NCI-H524 (cell line): ENCODE measurements at places on chromosomes 4 and X.

DNA sequence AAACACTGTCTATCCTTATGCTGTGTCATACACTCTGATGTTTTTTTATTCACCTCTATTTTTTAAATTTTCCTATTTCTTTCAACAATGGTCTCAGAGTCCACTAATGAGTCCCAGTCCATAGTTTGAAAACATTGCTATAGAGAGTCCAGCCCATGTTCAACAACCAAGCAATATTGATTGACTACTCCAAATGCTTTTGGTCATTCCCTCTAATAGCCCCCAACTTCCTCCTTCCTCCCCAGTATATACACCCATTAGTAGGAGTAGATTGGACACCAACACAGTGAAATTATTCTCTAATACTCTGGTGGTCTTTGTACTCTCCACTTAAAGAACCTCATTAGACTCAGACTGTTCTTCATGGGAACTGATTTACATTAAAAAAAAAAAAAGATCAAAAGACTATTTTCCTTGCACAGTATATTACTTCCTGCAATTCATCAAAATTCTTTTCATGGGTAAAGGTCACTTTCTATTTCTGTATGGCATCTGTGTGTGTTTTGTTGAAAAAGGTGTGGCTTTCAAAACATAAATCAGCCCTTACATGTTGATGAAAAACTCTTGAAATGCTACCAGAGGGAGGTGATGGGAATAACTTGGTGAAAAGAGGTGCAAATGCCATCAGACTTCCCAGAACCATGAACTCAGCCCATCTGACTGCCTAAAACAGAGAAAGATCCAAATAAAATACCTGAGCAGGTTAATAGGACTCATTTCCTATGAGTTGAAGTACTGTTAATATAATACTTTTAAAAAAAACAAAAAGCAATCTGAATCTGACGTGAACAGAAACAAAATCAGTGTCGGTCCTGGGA lies 250.3 kb upstream of the KLF3 start:
- DNase-seq: no peak

GRCh38 chr4:150126864-150127203 lies 48.6 kb downstream of the DCLK2 start:
- no peak for DNase-seq

- no peak for DNase-seq
Observed at GRCh38 chr4:188911199-188911598, 772.0 kb downstream of the TRIML1 start.

DNA sequence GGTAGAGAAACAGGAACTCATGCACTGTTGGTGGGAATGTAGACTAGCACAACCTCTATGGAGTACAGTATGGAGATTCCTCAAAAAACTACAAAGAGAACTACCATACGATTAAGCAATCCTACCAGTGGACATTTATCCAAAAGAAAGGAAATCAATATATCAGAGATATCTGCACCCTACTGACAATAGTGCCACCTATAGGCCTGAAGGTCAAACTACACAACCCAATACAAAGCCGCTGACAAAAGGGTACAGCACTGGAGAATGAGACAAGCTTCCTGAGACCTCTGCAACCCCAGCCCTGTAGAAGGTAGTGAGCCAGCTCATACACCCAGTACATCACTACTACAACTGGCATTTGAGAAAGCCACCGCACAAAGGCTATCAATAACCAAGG lies 67.1 kb downstream of the CBR4 start:
- no peak for DNase-seq

DNA sequence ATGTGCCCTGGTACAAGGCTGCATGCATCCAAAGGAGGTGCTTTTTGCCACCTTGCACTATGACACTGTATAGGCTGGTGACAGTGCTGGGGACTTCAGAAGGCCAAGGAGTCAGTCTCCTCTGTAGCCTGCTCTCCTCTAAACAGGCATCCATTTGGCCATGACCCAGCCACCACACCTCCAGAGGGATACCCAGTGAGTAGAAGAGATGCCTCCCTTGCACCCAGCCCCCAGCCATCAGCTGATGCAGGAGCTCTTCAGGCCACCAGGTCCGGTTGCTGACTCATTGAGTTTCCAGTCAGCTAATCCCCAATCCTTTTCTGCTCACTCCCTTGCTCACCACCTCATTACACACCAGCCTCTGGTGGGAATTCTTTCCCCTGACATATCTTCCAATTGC lies 99.8 kb downstream of the PJA1 start:
- peak; percentile 71 for DNase-seq

- peak; percentile 3 for DNase-seq
Observed at GRCh38 chr4:82555276-82555675, 6.5 kb downstream of the TMEM150C start.

DNA sequence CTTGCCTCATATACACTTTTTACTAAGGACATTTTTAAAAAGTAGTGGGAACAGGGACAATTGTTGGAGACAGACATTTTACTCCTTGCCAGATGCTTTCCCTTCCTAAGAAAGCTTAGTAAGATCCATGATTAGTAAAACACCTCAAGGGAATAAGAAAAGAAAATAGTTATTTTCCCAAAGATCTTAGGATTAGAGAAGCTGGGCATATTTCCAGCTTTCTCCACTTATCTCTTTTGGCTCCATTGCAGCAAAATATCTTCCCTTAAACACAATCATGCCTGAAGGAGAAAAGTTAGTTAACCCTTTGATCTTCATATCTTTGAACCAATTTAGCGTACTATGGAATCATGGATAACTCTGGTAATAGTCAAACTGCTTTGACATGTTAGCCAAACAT lies 257.9 kb downstream of the PCDH18 start:
- DNase-seq: no peak

DNA sequence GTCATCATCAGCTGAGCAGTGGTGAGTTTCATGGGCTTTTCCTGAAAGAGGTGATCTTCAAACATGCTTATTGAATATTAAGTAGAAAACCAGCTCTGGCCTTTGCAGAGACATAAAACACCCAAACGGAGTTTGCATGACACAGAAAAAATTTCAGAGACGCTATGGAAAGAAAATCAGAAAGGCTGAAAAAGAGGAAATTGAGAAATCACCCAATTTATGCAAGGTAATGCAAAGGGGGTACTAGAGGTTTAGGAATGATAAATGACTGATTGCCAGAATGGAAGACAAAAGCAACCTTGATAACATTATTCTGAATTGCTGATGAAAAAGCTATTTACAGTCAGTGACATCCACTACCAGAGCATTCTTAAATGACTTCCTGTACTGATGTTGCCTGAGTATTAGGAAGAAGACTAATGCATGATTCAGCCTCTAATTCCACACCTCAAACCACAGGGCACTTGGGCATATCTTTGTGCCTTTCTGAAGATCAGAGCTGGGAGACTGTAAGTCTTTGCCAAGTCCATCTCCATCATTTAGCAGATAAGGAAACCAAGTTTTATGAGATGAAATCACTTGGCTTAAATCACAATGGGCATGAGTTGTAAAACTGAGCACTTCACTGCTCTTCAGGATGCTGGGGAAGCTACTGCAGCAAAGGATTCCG lies 565.7 kb downstream of the PPARGC1A start:
- no peak for DNase-seq

DNA sequence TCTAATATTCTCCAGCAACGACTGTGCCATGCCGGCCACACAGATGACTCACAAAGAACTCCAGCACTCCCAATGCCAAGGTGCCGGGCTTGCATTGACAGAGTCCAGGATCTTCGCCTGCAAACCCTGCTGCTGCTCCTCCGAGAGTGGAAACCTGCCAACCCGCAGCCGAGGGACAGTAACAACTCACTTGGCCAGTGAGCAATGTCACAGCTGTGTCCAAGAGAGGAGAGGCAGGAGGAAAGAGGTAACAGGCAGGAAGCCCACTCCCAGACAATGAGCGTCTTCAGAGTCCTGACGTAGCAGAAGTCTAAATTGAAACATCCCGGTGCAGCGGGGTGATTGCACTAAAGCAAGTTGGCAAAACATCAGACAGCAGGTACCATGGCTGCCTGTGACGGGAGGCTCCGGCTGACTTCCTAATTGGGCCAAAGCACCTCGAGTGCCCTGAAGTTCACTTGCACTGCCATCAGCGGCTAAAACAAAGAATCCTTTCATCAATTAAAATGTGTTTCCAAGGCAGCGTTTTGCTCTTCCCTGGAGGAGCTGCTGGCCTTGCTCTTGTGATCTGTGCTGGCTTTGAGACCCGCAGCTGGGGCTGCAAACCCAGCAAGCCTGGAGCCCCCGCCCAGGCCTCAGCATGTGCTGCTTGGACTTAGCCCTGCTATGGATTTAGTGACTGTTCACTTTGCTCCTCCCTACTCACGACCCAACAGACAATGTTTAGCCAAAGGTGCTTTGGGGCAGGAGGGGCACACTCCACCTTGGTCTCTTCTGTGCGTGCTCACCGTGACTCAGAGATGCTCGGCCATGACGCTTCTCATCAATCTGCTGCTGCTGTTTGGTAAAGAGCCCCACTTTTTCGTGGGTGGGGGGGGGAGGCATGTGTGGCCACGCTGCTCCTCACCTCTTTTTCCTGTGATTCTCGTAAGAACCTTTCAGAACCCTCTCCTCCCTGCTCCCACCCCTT lies 36.5 kb downstream of the DCTD start:
- DNase-seq: no peak

DNA sequence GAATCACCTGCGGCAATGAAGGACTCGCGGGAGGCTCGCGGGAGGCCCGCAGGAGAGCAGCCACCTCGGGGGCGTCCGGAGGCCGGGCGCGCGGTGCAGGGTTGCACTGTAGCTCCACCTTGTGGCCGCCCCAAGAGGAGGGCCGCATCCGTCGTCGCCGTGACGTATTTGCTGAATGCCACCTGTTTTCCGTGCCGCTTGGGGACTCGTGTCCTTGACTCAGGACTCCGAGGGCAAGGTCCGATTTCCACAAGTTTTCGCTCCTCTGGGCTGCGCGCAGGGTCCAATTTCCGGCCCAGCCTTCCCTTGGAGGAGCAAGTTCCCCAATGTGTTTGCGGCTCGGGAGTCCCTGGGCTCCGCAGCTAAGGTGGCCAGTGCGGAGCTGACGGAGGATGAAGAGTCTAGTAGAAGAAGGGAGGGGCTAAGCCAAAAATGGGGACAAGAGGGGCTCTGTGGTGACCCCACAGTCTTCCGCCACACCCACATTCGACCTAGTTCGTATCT lies 10.7 kb upstream of the DLG3 start:
- DNase-seq: peak; percentile 75

GRCh38 chr4:13888112-13888511 lies 260.6 kb upstream of the BOD1L1 start:
- no peak for DNase-seq

- DNase-seq: no peak
Observed at GRCh38 chrX:12174358-12174757, 36.1 kb downstream of the FRMPD4 start.

- DNase-seq: no peak
Observed at GRCh38 chrX:133859860-133860259, 125.5 kb downstream of the GPC3 start.

DNA sequence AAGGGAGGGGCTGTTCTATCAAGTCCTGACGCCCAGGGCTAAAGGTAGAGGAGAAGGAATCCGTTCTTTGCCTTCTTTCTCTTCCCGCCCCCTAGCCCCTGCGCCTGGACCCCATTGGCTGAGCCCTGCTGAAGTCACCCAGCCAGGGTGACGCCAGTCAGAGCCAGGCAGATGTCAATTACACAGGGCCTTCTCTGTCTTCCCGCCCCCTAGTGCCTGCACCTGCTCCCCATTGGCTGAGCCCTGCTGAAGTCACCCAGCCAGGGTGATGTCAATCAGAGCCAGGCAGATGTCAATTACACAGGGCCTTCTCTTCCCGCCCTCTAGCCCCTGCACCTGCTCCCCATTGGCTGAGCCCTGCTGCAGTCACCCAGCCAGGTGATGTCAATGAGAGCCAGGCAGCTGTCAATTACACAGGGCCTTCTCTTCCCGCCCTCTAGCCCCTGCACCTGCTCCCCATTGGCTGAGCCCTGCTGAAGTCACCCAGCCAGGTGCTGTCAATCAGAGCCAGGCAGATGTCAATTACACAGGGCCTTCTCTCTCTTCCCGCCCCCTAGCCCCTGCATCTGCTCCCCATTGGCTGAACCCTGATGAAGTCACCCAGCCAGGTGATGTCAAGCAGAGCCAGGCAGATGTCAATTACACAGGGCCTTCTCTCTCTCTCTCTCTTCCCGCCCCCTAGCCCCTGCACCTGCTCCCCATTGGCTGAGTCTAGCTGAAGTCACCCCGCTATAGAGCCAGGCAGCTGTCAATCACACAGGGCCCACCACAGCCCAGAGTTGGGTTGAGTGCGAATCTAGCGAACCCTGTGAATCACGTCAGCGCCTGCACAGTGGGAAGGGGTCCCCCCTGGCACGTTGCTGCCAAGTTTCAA lies 46.4 kb downstream of the ASMT start:
- peak; percentile 32 for DNase-seq

GRCh38 chr4:77358315-77358928 lies 201.4 kb downstream of the CCNG2 start:
- no peak for DNase-seq

- DNase-seq: no peak
Observed at GRCh38 chr4:71334465-71334882, 4.3 kb upstream of the SLC4A4 start.

GRCh38 chrX:103376118-103376978 lies at the start of gene BEX3:
BEX3 (plus strand) TSS chrX:103376538; CDS start chrX:103377522, 984 bp downstream.
- peak; percentile 83 for DNase-seq

- no peak for DNase-seq
Observed at GRCh38 chr4:113785781-113786180, 24.2 kb upstream of the CAMK2D start.

DNA sequence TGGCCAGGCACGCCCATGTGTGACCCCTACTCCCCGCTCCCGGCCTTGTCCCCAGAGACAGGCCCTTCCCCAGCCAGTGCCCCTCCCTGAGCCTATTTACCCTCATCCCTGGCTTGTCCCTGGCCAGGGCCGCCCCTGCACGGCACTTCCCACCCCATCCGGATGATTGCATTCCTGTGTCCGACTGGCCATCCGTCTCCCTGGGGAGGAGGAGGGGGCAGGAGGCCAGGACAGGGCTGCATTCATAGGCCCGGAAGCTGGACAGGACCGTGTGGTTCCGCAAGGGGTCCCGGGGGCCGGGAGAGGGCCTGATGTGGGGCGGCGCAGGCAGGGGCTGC lies 22.8 kb downstream of the CTBP1 start:
- no peak for DNase-seq

DNA sequence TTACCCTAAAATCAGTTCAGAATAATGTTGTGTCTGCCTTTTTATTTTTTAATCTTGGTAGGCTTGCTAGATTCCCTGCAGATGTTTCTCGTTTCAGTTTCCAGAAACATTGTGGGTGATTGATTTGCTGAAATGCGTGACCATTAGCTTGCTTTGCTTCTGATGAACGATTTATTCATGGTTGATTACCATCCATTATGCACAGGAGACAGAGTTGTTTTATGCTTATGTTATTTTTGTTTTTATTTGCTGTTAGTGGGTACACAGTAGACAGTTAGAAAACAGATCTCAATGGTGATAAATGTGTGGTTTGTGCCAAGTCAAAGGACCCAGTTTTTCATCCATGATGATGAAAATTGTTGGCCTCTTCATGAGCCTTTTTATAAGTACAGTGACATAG lies 455.6 kb upstream of the BOD1L1 start:
- no peak for DNase-seq

GRCh38 chrX:122113376-122113775 lies 1066.0 kb downstream of the GLUD2 start:
- DNase-seq: peak; percentile 7

DNA sequence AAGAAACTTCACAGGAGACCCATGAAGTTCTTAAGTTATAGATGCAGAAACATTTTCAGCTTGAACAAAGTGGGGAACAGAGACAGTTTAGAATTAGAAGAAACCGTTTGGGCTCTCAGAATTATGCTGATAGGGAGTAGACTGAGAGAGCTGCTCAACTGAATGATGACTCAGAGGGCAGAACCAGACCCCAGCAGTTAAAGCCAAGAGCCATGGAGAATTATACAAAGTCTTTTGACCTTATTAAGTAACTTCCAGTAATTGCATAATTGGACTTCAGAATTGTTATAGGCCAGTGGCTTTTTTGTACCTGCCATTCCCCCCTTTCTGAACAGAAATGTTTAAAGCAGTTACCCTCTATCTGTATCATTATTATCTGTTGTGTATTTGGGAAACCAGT lies 642.1 kb downstream of the CCSER1 start:
- DNase-seq: no peak
